G401 (cell line): ENCODE measurements at places on chromosomes 7 and 10. TPM values are rescaled to one million over a fixed set of nuclear protein-coding genes. Genes with fewer than 3 reads are reported as not detected.

GRCh38 chr10:79246209-79246581 is 101.1 kb upstream of the PPIF start:
- DNase-seq = no peak

DNA sequence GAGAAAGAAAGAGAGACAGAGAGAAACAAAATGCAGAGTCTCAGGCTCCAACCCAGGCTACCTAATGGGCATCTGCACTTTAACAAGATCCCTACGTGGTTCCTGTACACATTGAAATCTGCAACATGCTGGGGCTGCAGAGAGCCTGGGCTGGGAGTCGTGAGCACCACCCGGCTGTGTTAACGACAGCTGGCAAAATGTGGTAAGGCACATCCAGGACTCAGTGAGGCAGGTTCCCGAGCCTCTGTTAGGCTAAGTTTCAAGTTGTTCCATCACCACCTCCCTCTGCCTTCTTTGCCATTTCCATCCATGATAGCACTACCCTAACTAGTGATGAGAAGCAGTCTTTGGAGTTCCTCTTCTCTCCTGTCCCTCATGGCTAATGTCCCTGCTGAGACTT is 1.4 kb downstream of the AKR1B10 start:
- DNase-seq = no peak

GRCh38 chr7:139771001-139771956 is 6.5 kb downstream of the HIPK2 start:
- no peak for DNase-seq

DNA sequence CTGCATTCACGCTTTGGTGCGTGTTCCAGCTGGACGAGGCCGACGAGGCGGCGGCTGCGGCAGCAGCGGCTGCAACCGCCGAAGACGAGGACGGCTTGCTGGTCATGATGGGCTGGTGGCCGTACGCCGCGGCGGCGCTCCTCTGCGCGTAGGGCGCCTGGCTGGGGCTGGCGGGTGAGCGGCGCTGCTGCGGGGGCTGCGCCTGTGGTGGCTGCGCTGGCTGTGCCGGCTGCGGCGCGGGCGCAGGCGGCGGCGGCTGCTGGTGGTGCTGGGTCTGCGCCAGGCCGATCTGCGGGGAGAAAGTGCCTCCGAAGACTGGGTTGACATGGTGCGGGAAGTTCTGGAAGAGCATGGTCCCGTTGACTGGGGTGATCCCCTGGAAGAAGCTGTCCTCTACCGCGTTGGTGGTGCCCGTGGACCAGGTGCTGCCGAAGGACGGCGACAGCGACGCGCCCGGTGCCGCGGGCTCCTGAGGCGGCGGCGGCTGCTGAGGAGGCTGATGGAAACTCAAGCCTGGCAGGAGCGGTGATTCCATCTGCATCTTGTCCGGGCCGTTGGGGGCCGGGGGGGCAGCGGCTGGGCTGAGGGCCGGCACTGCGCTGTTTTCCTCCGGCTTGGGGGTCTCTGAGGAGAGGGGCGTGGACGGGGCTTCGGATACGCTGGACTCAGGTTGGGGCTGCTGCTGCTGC is 51.1 kb downstream of the CPEB3 start:
- peak; percentile 48 for DNase-seq

DNA sequence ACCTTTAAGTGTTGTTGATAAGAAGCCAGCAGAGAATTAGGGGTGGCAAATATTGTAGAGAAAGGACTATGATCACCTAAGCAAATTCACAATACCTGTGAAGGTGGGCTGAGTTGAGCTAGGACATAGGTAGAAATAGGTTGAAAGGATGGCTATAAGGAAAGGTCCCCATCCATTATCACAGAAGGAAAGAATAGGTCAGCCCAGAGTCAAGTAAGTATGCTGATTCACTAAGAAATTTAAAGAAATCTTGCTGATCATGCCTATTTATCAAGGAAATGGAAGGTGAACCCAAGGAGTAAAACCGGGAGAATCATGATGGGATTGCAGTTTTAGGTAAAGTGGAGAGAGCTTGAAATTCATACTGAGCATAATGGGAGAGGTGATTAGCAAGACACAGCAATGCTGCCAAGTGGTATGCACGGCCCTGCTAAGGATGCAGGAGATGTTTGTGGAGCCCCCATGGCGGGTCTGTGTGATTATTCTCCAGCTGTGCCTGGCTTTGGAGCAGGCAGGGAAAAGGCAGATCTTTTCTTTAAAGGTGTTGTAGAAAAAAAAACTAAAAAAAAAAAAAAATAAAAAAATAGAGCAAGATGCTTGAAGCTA is 399.4 kb downstream of the PLXDC2 start:
- DNase-seq = no peak

DNA sequence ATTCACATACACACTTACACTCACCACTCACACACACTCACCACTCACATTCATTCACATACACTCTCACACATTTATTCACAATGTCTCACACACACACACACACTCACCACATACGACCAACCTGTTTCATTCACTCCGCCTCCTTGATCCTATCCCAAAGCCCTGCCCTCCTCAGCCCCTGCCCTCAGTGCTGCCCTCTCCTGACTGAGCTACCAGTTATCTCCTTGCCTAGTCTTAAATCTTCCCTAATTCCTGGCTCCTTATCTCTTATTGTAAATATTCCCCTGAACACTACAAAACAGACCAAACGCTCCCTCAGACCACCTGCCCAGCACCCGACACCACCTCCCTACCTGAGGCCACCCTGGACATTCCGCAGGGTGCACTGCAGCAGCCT is 26.1 kb upstream of the C10orf120 start:
- no peak for DNase-seq

- no peak for DNase-seq
Observed at GRCh38 chr10:129960481-129961156, 3.5 kb downstream of the EBF3 start.

DNA sequence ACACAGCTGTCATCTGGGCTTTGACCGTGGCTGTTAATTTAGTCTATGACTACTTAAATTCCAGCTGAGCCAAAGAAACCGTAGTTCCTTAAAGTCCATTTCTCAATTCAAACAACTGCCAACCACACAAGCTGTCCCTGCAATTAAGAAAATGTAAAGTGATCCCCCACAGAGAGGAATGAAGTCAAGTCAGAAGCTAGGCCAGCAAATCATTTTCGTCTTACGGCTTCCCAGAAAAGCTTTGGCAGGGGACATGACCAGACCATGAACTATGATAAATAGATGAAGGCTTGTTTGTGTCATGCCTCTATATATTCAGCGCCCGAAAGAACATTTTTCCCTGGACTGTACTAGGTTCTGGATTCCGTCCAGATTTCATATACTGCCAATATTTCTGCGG is 54.6 kb downstream of the HACD1 start:
- DNase-seq = no peak

GRCh38 chr7:68833422-68833821 is 764.9 kb upstream of the AUTS2 start:
- no peak for DNase-seq

FAM24B gene
- total RNA-seq = 2.6 and 4.3 TPM in 2 replicates

IFIT1B gene
- total RNA-seq = not detected in 2 replicates

OPALIN gene
- total RNA-seq = not detected in 2 replicates

FAM25G gene
- total RNA-seq = not detected in 2 replicates

MMD2 gene
- not detected in 2 replicates for total RNA-seq
